ENCODE measurements at places on chromosomes 3 and 15.

DNA sequence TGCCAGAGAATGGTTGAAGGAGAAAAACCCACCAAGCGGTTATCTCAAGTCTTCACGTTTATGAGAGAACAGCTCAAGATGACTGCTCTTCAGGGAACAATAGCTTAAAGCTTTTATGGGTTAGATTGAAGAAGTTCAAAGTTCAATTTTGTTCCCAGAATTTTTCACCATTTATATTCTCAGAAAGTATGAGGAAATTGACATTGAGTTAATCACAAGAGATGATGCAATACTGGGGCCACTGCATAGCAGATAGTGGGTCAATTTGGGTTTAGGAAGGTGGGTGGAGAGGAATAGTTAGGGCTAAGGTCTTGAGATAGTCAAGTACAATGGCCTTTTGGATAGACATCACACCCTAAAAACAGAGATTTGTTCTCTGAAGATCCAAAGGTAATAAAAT, 539.3 kb downstream of the SQOR start:
- no peak for DNase-seq

DNA sequence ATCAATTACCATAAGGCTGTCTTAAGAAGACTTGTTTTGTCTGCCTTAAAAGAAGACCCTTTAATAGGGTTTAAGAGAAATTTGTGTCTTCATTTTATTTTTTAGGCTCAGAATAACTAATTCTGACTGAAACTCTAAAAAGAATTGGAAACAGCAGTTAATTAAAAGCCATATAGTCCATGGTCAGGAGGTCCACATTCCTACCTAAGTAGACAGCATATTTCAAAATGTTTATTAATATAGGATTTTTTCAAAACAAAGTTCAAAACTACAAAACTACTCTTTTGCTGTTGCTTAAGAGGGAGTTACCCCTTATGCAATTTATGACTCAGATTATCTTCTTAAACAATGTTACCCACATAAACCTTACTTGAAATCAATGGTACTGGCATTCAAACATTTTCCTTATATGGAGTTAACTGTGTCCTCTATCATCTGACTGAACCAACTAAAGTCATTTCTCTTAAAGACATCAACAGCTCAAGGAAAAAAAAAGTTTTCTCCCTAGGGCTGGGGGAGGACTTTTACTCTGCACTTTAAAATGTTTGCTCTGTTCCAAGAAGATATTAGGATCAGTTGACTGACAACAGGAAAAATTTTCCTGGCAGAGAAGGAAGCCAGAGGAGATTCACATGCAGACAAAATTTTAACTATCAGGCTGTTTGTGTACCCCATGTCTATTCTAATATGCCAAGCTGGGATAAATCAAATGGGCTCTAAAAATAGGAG, 56.8 kb upstream of the NANOGP8 start:
- DNase-seq = peak; percentile 89

DNA sequence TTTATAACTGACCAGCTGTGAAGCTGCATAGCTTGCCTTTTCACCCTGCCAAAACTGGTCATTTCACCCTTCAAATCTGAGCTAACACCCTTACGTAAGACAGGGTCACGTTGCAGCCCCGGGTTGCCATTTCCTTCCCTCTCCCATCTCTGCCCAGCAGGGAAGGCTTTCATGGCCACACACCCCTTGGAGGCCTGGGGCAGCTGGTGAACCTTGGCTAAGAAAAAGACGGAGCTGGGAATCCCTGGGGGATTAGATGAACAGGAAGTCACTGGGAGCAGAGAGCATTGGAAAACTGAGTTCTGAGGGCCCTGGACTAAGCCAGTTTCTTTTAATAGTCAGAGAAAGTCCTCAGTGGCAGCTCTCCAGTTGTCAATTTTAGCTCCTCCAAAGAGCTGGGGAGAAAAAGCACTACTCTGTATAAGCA, 67.8 kb downstream of the TTC23 start:
- no peak for DNase-seq

DNA sequence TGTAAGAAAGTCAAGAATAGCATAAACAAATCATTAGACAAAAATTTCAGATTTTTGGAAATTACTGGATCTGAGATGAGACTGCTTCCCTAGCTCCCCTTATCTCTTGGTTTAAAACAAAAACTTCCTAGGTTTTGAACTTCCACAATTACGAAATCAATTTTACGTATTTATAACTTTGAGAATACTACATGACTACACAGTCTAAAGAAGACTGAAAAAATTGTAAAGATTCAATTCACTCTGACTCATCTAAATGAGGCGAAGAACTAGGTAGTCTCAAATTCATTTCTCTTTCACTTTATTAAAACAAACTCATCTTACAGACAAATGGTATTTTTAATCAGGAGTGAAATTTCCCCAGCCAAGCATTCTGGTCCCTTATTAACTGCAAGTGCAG, 10.3 kb downstream of the CCDC54 start:
- DNase-seq = no peak

- no peak for DNase-seq
Observed at GRCh38 chr15:31802761-31803160, 227.6 kb upstream of the CHRNA7 start.

DNA sequence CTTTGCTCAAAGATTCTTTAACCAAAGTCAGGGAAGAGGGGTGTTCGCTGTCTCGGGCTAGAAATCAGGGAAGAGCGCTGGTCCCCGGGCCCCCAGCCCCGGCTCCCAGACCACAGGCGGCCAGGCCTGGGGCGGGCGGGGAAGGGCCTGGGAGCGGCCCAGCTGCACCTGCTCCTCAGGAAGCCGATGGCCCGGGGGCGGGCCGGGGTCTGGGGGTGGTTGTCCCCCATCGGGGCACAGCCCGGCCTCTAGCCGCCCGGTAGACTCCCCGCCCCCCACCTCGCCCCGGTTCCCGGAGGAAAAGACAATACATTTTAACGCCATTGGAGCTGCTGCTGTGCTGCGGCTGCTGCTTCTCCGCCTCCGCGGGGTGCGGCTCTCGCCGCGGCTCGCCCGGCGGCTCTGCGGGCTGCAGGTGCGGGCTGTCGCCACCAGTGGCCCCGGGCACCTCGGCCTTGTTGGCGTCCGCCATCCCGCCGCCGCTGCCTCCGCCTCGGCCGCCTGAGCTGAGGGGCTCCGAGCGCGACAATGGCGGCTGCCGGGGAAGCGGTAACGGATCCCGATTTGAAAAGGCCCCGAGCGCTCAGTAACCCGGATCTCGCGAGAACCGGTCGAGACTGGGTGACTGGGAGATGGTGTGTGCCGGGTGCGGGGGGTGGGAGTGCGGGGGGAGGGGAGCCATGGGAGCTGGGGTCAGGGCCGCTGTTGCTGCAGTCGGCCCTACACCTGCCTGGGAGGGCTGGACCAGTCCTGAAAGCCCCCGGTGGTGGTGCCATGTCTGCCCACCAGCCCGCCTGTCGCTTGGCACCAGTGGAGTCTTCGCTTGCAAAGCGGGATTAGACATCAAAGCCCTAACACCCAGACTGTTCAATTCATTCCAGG, at the start of gene MYEF2:
MYEF2 (minus strand) TSS at position 530 of the 882 bp plus-strand sequence; CDS start at position 472, 58 bp downstream.
- peak; percentile 62 for DNase-seq

DNA sequence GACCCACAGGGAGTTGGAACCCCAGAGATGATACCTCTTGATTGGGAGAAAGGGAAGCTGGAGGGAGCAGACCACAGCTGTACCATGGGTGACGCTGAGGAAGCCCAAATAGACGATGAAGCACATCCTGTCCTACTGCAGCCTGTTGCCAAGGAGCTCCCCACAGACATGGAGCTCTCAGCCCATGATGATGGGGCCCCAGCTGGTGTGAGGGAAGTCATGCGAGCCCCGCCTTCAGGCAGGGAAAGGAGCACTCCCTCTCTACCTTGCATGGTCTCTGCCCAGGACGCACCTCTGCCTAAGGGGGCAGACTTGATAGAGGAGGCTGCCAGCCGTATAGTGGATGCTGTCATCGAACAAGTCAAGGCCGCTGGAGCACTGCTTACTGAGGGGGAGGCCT, 201.1 kb downstream of the AKAP13 start:
- DNase-seq = no peak

DNA sequence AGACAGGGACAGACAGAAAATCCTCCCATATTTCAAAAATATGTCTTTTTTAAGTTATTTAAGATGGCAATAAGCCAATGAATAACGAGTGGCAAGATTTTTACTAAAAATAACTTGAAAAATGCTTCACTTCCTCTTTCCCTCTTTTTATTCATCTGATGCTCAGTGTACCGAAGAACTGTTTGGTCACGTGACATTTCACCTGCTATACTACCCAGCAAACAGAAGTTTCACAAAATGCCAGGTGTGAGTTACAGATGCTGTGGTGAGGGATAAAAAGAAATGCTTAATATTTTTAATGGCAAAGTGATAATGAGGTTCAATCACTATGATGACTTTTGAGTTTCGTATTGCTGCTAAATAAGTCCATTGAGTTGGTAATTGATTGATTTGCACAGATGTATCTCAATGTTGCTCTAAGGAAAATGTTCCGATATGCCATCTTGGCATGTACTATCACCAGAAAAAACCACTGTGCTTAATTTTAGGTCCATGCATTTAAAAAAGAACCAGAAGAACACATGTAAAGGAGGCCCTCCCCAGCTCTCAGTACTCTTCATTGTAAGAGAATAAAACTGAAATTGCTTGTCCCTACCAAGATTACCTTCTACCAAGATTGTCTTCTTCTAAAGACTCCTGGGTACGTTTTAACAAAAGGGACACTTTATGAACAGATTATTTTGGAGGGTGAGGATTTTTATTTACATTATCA, 26.0 kb upstream of the SEC62 start:
- DNase-seq = no peak

DNA sequence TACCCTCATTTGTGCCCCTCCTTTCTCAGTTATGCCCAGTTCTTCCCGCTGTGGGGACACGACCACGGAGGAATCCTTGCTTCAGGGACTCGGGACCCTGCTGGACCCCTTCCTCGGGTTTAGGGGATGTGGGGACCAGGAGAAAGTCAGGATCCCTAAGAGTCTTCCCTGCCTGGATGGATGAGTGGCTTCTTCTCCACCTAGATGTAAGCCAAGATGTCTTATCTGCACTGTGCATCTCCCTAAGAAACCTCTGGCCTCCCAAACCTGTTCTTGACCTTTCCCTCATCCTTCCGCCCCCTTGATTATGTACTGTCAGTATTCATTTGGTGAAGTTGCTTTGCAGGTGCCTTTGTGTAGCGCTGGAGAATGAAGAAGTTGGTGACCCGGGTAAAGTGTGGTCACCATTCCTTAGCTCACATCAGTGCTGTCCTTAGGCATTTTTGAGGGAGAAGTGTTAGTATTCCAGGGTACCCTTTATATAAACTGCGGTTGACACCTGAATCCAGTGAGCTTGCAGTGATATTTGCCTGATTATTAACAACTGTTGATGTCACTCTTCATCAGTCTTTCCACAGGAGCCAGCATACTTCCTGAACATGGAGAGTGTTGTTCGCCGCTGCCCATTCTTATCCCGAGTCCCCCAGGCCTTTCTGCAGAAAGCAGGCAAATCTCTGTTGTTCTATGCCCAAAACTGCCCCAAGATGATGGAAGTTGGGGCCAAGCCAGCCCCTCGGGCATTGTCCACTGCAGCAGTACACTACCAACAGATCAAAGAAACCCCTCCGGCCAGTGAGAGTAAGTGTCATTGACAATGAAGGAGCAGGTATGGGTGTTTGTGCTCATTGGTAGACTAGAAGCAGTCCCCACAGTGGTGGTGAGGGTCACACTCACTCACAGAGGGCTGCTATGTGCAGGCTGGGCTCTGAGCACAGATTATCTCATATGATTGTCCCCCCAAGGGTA, 966 bp downstream of the ALAS1 start:
- no peak for DNase-seq

- DNase-seq = no peak
Observed at GRCh38 chr15:68034081-68034480, 20.0 kb upstream of the PIAS1 start.

DNA sequence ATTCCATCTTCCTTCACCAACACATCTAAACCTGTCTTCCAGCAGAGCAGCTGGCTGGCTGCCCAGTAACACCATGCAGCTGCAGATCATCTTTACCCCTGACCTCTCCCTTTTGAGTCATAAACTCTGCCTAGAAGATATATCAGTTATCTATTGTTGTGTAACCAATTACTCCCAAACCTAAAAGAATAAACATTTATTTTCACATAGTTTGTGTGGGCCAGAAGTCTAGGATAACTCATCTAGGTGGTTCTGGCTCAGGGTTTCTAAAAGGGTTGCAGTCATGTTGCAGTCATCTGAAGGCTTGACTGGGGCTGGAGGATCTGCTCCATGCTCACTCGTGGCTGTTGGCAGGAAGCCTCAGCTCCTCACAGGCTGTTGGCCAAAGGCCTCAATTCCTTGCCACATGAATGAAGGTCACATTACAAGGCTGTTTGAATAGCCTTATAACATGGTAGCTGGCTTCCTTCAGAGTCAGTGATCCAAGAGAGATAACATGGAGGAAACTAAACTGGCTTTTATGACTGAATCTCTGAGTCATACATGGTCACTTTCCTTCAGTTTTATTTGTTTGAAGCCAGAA, 92.8 kb downstream of the GOLIM4 start:
- peak; percentile 1 for DNase-seq

GRCh38 chr3:128294999-128295468, 141.8 kb downstream of the EEFSEC start:
- no peak for DNase-seq

GRCh38 chr3:4077950-4078349, 225.2 kb upstream of the SETMAR start:
- DNase-seq = no peak

- DNase-seq = peak; percentile 44
Observed at GRCh38 chr3:185837414-185837813, 12.6 kb upstream of the IGF2BP2 start.

DNA sequence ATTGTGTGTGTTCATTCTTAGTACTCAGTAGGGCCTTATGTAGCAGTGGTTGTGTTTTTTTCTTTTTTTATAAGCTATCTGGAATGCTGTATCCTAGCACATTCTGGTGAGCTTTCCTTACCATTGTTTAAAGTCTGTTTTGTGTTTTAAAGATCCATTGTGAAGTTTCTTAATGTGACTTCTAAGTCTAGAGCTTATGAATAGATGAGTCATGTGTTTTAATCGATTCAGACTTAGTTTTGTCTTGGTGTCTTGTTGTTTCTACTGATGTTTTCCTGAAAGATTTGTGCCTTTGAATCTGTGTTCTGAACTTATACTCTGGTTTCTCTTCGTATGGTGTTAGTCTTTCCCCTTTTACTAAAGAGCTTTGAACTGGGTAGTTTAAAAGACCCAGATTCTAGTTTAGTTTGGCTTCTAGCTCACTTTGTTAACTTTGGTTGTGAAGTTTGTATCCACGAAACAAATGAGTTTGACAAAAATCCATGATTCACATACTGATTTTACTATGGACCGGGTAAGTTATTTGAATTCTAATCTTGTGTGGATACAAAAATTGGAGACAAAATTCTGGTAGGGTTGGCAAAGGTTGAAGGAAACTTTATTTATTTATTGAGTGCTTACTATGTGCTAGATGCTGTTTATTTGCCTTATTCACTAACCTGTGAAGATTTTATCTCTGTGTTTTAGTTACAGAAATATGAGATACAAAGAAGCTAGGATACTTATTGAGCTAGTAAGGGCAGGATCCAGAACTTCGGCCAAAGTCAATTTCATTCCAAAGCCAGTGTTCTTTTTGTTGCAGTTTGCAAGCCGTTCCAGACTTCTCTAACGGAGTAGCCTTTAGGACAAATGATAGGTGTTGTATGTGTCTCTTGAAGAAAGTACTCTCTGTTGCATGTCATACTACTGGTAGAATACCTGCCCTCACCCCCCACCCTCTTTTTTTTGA, 24.8 kb downstream of the AKAP13 start:
- peak; percentile 51 for DNase-seq

- DNase-seq = peak; percentile 30
Observed at GRCh38 chr3:9066141-9066540, 102.9 kb upstream of the RAD18 start.
